Keratinocyte (primary cell): ENCODE measurements at places on chromosomes 2 and 18. TPM values are rescaled to one million over a fixed set of nuclear protein-coding genes. Genes with fewer than 3 reads are reported as not detected.

Gene SEMA4C
- 6.9 to 10.2 TPM (median 7.5 TPM) in 3 replicates for polyA plus RNA-seq

Gene POTEE
- polyA plus RNA-seq = not detected in 3 replicates

Gene TMEM37
- polyA plus RNA-seq = 0.10 to 0.18 TPM (median 0.13 TPM) in 3 replicates

GRCh38 chr18:37985126-37985525 is 419.5 kb upstream of the CELF4 start:
- H3K27ac ChIP-seq = no peak overlapping the region
- no peak overlapping the region for H3K4me3 ChIP-seq
- DNase-seq = no peak
- H3K4me1 ChIP-seq = no peaks in the 10 kb centered on the region
- peaks cover 5% of the 10 kb centered on the region for H3K27me3 ChIP-seq

- H3K27ac ChIP-seq = no peak overlapping the region
- H3K27me3 ChIP-seq = no peaks in the 10 kb centered on the region
- no peaks in the 10 kb centered on the region for H3K4me1 ChIP-seq
- no peak for DNase-seq
Observed at GRCh38 chr2:118209727-118210126, 121.5 kb downstream of the INSIG2 start.

DNA sequence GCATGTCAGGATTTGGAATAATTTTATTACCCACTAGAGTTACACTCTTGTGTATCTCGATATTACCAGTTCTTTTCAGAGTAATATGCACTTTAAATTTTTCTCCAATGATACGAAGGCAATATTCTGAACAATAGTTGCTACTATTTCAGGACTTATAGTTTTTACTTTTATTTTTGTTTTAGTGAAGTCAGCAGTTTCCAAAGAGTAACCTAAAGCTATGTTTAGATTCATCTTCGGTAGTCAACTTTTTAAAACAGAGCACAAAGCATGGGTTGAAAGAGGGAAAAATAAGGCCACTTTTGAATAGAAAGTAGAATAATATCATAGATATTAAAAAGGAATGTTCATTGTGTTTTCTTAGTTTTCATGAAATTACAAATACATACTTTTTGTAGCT is 532.7 kb downstream of the CPS1 start:
- no peaks in the 10 kb centered on the region for H3K36me3 ChIP-seq
- no peak for DNase-seq
